Activated CD4-positive, alpha-beta T cell treated with anti-CD3 and anti-CD28 coated beads, Interleukin-2, amount 10 ng/mL, durations not matched to agents 7 days and 5 days (primary cell): ENCODE measurements at places on chromosomes 2 and 18. TPM values are rescaled to one million over a fixed set of nuclear protein-coding genes. Genes with fewer than 3 reads are reported as not detected.

Gene CAPN10
- total RNA-seq, result 58.6 TPM

Gene GLS
- total RNA-seq, result 142 TPM

Gene CENPA
- 55.1 TPM for total RNA-seq

Gene GTF2A1L
- total RNA-seq, result not detected

Gene CHAC2
- total RNA-seq, result 12.3 TPM
